ENCODE measurements at places on chromosomes 5 and 9.

DNA sequence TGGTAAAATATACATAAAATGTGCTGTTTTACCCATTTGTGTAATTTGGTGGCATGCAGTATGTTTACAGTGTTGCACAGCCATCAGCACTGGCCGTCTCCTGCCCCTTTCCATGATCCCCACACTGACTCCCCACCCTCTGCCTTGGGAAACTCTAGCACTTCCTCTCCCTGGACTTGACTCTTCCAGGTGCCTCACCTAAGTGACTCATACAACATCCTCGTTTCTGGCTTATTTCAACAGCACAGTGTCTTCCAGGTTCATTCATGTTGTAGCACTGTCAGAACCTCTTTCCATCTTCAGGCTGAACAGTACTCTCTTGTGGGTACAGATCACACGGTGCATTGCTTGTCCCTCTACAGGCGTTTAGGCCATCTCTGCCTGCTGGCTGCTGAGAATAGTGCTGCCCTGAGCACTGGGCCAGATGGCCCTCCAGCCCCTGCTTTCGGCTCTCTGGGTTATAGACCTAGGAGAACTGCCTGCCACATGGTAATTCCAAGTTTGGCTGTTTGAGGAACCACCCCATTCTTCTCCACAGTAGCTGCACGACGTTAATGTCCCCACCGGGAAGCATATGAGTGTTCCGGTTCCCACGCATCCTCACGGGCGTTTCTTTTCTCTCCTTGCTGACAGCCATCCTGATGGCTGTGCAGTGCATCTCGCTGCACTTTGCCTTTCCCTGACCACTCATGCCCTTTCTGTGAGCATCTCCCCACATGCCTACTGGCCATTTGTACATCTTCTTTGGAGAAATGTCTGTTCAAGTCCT, 211.8 kb downstream of the FANCC start:
- DNase-seq: no peak

- DNase-seq: no peak
Measured at GRCh38 chr9:16267281-16268066, 603.0 kb downstream of the BNC2 start.

- no peak for DNase-seq
Measured at GRCh38 chr5:169408731-169409130, 107.8 kb upstream of the SLIT3 start.

- no peak for DNase-seq
Measured at GRCh38 chr5:150612905-150613670, 27.4 kb upstream of the SYNPO start.

DNA sequence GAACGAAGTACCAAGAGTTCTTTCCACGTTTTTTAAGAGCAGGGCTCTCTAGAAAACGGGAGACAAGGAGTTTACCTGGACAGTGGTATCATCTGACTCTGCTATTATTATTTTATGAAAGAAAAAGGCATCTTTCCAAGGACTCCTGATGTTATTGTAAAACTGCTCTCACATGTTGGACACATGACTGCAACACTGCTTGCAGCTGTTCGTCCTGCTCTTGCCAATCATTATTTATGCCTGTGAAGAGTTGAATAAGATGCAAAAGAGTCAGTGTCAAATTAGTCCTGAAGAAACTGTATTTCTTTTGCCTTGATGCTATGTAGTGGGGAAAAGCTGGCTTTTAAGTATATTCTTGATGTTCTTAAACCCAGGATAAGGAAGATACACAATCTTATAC, 284.5 kb upstream of the PTGER4 start:
- no peak for DNase-seq

- no peak for DNase-seq
Measured at GRCh38 chr5:104297076-104297475, 734.5 kb upstream of the NUDT12 start.

- no peak for DNase-seq
Measured at GRCh38 chr5:66669862-66670195, 73.6 kb downstream of the MAST4 start.

DNA sequence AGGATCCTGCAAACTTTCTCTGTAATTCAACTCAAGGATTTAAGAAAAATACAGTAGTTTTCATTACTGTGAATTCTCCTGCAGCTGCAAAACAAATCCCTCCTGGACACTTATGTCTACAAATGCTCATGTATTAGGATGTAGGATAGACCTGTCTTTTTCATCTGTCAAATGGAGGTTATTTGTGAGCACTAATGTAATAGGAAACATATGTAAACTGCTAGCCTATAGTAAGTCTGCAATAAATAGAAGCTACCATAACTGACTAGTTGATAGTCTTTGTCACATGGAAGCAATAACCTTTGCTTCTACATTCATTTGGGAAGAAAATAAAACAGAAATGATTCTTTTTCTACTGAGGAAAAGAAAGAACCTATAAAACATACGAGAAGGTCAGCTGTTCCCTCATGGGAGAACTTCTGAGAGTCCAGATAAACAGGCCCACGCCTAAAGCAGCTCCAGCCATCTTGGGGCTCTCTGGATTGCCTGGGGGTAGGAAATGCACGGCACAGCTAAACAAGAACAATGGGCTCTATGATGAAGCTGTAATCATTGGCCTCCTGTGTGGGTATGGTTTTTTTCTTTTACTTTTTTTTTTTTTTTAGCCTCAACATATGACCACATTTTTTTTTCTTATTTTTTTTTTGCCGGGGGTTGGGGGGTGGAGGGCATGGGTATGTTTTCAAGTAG, 6.2 kb downstream of the KCNV2 start:
- DNase-seq: no peak

DNA sequence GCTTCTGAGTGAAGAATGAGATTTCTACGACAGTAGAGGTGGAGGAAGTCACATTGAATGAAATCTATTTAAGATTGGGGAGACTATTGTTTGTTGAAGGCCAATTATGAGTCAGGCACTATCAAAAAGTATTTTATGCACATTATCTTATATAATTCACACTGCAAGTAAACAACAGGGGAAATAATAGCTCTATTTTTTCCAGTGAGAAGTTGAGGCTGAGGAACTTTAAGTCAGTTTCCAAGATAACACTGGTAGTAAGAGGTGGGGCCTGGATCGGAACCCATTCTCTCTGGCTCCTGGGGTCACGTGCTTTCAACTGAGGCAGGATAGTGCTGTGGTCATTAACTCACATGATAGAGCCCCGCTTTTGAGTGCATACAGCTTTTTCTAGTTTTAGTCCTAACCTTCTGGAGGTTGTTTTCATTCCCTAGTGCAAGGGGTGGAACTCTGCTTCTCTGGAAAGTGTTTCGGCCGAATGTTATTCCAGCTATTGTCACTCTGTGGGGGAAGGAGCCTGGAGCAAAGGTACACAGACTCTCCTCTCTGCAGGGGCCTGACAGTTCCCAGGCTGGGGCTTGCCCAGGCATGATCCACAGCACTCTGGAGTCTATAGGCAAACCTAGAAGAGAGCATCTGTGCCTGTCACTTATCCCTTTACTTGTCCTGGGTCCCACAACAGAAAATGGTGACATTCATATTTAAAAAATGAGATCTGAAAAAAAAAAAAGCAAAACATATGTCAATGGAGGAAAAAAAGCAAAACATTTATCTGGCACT, 352.4 kb upstream of the ACTBL2 start:
- no peak for DNase-seq

DNA sequence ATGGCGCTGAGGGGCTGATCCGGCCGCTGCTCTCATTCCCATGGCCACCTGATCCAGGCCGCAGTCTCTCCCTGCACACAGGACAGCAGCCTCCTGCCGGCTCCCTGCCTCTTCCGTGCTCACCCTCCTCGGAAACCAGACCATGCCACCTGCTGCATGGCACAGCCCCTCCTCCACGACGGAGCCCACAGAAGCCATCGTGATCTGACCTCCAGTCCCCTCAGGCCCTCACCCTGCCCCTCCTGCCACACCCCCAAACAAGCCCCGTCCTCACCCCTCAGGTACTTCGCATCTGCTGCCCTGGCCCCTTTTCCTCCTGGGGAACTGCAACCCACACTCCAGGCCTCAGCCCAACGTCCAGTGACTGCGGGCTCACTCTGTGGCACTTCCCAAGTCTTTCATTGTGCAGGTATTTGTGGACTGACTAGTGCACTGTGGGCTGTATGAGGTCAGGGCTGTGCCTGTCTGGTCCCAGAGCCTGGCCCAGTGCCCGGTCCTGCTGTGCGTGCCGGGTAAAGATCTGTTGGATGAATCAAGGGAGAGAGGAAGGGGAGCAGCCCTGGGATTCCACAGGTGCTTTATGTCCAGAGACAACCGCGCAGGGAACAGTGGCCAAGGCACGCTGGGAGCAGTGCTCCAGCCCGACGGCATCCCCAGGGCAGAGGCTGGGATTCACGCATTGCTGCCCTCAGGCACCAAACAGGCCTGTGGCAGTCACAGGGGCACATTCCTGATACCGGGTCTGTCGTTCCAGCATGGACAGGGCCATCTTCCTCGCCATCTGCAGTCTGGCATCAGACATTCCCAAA, 86.1 kb downstream of the ADAMTS2 start:
- no peak for DNase-seq

GRCh38 chr5:179006564-179006963, 11.4 kb upstream of the GRM6 start:
- no peak for DNase-seq

- no peak for DNase-seq
Measured at GRCh38 chr9:107963246-107963645, 473.7 kb upstream of the KLF4 start.
